Kasumi-1 (cell line): ENCODE measurements at places on chromosomes 11 and 22.

DNA sequence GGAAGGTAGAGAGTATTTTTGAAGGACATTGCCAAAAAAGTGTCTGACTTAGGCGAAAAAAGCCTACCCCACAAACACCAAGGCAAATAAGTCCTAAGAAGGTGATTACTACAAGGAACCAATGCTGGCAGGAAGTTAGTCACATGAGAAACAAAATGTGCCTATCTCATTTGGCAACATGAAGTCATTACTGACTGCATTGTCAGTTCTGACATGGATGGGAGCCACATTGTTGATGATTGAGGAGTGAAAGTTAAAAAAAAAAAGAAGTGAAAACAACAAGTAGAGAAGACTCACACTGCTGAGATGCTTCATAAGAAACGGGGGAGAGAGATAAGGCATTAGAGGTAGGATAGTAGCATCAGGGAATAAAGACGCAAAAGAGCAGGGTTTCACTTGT lies 141.5 kb upstream of the FAT3 start:
- no peak for DNase-seq

DNA sequence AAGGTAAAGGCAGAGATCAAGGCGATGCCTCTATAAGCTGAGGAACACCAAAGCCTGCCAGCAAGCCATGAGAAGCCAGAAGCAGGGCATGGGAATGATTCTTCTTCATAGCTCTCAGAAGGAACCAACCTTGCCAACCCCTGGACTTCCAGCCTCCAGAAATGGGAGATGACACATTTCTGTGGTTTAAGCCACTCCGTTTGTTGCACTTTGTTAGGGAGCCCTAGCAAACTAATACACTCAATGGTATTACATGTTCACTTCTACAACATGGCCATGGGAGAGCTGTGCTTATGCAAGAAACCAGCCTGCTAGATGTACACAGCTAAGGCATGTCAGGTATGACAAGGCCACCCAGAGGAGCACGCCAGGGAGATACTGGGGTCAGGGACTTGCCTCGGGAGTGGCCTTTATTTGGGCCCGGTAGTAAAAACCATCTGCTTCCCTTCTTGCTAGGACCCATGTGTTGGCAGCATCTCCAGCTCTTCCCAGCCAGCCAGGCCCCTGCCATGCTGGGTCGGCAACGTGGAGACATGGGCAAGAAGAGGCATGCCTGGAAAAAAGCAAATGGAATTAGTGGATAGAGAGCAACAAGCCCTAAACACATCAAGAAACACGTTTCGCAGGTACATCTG lies 3.6 kb downstream of the C11orf16 start:
- no peak for DNase-seq

GRCh38 chr22:46090631-46091201 lies 59.6 kb upstream of the PPARA start:
- no peak for DNase-seq

DNA sequence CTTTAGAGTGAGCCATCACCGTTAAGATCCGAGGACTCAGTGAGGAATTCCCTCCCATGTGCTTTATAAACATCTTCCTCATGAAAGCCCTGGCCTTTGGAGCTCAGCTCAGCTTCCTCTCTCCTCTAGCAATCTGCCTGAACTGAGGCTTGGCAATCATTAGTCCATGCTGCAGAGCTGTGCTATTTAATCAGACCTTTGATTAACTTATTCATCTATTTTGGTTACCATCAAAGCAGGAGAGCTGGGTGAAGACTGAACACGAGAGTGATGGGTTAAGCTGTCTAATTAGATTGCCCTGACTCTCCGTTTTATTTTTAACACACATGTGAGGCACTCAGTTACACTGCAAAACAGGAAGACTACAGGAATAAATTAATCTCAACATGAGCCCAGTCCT lies 351.3 kb downstream of the LARGE1 start:
- DNase-seq, result no peak
